T1000 (cell line): ENCODE measurements at places on chromosomes 3 and 15.

DNA sequence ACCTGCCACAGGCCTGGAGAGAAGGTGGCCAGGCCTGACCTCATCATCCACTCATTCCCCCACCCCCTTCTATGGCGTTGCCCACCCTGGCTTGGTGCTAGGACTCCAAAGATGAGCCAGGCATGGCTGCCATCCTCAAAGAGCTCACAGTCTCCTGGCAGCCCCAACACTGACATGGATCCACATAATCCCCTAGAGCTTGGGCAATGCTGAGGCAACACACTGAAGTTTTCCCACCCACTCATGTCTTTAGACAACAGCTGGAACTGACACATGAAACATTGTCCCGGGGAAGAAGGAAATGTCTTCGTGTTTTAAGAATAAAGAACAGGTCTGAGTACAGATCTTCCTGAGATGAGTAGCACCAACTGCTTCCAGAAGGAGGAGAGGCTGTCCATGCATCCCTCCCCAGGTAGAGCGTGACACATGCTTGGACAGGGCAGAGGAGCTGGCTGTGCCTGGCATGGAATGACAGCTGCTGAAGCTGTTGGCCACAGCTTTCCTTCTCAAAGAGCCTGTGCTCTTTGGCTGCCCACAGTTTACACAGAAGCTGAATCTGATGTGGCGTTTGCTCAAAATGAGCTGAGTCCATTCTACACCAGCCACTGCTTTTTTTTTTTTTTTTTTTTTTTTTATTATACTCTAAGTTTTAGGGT is 70.1 kb downstream of the HOMER2 start:
- no peak for DNase-seq

DNA sequence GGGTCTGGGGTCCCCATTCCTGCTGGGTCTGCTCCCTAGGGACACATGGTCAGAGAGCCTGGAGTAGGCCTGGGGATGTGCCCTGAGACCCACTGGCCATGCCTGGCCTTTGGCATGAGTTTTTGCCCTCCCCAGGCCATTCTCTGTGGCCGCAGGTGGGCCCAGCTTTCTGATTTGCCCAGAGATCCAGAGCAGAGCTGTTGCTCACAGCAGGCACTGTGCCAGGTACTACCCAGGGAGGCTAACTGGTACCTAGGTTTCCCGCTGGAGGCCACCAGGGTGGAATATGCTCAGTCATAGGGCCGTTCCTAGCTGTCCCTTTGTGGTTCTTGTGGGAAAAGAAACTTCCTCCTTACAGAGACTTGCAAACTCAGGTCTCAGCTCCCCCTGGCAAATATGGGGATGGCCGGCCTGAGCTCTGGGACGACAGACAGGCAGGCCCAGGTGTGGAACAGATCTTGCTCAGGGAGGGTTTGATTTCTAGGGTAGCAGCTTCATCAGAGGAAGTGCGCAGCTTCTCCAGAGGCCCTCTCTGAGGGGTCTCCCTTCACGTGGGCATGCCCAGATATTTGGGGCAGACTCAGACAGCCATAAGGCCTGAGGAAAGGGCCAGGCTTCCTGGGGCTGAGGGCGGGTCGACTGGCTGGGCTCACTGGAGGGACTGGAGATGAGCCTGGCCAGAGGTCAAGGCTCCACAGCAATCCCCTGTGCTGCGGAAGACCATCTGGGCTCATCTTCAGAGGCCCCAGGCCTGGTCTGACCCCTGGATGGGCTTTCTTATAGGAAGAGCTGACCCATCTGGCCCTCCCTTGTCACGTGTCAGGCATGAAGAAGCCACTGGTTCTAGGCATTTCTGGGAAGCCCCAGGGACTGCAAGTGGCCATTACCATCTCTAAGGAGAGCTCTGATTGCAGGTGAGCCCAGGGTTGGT is 28.0 kb downstream of the ACAA1 start:
- no peak for DNase-seq

DNA sequence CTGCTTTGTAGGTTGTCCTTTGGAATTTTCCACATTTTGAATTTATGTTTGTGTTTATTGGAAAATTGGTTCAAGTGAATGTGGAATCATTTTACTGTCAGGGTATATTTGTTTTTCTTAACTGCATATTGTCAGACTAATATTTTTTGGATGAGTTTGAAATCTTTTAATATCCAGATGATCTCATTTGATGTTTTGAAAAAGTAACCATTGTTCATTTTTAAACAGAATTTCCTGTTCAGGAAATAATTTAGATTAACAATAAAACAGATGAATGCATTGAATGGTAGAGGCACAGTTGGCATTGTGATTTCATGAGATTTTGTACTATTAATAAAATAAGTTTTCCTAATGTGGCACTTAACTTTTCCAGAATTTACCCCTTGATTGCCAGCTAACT is 15.5 kb downstream of the TRAK1 start:
- DNase-seq: no peak

DNA sequence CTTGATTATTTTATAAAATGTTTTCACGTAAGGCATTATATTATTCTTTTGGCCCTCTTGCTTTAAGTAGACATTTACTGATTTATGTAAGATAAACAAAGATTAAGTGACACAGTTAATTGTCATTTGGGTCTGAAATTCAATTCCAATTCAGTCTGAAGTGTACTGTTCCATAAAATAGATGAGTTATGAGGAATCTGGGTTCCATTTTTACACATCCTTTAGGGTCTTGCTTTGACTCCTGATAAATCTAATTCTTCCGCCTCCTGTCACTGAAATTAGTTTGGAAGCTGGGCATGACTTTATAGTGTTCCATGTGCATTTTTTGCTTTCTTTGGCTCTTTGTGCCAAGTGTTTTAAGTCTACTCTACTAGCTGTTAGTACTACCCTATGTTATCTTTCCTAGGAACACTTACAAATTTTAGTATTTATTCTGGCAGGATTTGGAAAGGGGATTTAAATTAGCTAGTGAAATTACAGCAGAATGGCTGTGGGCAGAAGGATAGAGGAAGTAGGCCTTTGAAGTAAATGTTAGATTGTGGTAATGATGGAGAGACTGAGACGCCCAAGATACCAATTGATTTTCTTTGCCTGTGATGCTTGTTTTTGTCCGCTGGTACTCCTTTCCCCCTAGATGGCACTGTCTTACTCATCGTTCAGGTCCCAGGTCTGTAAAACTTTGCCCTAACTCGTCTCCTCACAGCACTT is 14.3 kb downstream of the ARL8B start:
- DNase-seq: no peak

DNA sequence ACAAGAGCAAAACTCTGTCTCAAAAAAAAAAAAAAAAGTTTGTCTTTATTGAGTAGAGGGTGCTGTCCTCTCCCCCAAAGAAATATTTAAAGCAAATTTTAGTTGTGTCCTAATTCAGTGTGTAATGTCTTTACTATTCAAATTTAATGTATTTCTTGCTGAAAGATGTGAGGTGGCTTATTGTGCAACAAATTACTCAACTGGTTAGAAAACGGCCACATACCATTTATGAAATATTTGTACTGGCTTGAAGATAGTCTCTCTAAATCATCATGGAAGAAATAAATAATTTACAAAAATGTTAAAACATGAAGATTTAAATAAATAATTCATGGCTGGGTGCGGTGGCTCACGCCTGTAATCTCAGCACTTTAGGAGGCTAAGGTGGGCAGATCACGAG is 63.0 kb downstream of the SLTM start:
- no peak for DNase-seq

GRCh38 chr3:109772520-109772919 is 435.2 kb upstream of the DPPA4 start:
- DNase-seq: no peak

- no peak for DNase-seq
Observed at GRCh38 chr3:124492824-124493223, 237.4 kb upstream of the UMPS start.

DNA sequence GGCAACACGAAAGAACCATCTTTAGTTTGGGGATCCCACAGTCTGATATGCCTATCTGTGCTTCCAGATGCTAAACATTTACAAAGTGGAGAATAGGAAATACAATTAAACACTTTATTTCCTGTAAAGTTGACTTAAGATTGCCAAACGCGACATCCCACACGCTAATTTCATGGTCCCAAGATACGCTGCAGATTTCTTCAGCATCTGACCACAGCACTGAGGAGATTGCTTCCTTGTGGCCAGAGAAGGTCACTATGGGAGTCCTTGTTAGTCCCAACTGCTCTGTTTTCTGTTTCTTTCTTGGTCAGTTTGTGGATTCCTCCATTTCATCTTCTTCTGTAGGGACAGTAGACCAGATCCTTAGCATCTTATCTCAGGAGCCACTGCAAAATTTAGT is 43.3 kb downstream of the ASB7 start:
- no peak for DNase-seq

GRCh38 chr15:58440158-58440910 is 8.5 kb downstream of the LIPC start:
- DNase-seq: peak; percentile 12

DNA sequence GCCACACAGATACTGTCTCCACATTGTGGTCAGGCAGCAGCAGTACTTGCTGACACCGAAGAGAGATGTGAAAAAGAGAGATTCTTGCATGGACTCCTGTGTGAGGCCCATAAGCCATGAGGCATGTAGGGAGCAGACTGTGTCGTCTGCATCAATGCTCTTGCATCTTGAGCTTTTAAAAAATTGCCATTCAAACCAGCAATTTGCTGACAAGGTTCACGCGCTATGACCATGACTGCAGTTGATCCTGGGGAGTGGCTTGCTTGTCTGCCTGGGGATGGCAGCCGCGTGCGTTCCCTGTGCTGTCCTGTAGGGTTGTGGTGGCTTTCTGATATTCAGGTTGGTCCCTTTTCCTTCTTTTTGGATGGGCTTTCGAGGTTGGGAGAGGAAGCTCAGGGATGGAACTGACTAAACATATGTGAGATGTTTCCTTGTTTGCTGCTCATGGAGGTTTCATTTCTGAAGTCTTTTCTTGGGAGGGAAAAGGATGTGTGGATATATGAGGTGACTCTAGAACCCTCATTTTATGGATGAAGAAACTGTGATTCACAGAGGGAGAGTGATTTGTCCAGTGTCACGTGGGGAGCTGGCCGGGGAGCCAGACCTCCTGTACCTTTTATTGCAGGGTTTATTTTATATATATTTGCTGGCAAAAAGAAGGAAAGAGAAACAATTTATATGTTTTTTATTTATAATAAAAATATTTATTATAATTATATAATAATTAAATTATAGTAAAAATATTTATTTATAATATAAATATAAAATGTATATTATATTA is 48.6 kb downstream of the LPP start:
- no peak for DNase-seq

GRCh38 chr3:8931342-8931741 is 31.9 kb downstream of the RAD18 start:
- no peak for DNase-seq

- no peak for DNase-seq
Observed at GRCh38 chr15:92205255-92205739, 188.4 kb upstream of the ST8SIA2 start.

- no peak for DNase-seq
Observed at GRCh38 chr15:92101708-92102394, 248.3 kb downstream of the SLCO3A1 start.

- no peak for DNase-seq
Observed at GRCh38 chr3:149462051-149462450, 12.4 kb upstream of the TM4SF4 start.

DNA sequence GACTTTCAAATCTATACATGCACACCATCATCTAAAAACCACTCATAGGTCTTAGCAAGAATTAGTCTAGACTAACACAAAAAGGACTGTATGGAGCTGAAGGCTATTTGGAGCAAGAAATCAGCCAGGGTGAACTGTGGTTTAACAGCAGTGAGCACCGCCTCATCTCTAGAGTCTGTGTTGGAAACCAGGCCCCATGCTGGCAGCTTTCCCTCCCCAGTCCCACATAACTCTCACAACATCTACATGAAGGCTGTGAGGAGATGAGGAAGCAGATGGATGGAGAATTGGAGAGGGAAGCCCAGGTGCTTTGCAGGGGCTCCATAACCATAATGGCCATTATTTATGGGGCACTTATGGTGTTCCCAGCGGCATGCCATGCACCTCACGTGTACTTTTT is 133.2 kb upstream of the TOPAZ1 start:
- DNase-seq: no peak

DNA sequence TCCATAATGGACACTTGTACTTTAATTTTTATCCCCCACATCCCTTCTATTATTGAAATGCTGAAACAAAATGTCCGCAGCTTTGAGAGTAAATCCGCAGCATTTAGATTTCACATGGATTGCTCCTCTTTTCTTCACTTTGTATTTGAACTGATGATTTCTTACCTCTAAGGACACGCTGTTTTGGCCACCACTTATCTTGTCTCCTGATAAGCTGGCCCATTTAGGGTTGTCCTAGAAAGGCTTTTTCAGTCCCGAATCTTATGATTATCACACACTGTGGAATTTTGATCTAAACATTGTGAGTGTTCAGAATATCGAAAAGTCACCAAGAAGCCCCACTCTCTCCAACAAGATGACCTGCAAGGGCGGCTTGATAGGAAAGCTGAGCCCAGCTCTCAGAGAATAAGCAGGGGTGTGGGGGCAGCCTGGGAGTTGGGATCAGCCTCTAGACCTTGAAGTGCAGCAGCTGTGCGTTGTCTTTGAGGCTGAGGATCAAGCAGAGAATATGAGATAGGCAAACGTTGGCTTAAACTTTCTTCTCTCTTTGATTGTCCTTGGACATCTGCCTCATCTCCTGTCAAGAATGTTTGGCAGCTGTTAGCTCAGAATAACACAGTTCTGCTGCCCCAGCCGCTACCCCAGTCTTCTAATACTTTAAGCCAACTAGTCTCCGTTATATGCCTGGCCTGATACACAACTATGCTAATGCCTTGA is 399.7 kb upstream of the NR2F2 start:
- DNase-seq: no peak

GRCh38 chr15:89494031-89494430 is 2.4 kb downstream of the RHCG start:
- no peak for DNase-seq

GRCh38 chr3:191030929-191031328 is 168.1 kb upstream of the OSTN start:
- DNase-seq: no peak

DNA sequence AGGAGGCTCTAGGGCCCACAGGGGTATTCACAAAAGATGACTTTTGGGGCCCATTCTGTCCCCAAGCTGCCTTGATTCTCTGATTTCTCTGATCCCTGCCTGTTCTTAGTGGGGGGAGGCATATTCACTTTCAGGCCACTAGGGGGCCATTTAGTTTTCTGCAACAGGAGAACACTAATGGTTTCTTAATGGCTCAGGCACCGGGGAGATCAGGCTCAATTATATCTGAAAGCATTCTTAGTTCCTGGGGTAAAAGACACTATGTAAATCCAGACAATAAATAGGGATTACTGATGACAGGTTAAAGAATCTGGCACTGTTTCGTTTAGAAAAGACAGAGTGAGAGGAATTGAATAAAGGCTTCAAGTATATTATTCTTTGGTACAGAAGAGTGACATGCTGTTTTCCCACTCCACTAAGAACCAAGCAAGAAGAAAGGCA is 2.5 kb upstream of the INAFM2 start:
- DNase-seq: peak; percentile 10

DNA sequence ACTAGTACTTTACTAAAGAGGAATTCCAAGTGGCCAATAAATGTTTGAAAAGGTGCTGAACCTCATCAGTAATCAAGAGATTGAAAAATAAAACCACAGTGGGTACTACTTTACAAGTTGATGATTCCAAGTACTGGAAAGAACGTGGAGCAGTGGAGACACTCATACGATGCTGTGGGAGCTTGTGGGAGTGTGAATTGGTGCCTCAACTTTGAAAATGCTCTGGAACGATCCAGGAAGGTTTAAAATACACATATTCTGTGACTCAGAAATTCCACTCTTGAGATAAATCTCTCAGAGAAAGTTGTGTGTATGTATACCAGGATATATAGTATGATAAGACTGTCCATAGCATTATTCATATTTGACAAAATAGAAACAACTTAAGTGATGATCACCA is 9.3 kb downstream of the LRCH3 start:
- DNase-seq: no peak
